ELR (cell line): ENCODE measurements at places on chromosomes 6 and 20.

GRCh38 chr20:35517125-35517524, 12.3 kb downstream of the C20orf173 start:
- no peak for DNase-seq

- no peak for DNase-seq
These were observed 5.7 kb upstream of the PHF10 start for GRCh38 chr6:169729961-169730360.

DNA sequence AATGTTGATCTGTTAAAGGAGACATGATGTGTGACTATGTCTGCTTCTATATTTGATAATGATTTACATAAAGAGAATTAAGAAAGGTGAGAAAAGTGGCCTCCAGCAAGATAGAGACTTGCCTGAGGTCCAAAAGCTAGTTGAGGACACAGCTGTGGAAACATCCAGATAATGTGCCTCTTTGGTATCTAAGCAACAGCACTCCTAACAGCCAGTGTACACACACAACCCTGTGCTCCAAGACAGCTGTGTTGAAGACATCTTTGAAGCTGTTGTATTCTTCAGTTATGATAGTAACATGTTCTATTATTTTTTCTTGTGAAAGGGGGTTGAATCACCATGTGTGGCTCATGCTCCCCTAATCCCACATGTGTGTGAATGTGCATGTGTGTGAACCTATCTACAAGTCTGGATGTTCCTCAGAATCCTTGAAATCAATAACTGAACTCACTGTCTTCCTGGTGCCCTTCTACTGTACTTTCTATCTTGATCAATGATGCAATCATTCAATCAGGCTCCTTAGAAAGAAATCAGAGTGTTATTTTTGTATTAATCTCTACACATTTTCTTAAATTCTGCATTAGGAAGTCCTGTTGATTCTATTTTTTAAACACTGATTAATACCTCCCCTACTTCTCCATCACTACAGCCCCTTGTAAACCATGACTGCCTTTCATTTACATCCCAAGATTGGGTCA, 116.7 kb upstream of the SSTR4 start:
- no peak for DNase-seq

- DNase-seq: peak; percentile 81
These were observed 25.3 kb downstream of the SERAC1 start for GRCh38 chr6:158142789-158143188.

DNA sequence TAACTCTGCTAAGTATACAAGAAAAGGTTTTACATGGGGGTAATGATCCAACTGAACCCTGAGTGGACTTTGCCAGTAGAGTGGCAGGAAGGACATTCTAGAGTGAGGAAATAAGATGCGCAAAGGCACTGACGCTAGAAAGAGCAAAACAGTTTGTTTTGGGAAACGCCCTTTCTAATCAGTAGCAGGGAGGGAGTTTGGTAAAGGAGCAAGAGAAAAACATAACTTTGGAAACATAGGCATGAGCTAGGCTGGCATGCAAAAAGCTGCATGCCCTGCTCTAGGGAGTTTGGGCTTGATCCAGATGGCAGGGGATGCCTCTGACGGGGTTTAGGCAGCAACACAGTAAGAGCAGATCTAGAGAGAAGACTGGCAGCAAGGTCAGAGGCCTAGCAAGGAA, 135.2 kb downstream of the DST start:
- DNase-seq: no peak

GRCh38 chr6:130557481-130558112, 191.8 kb downstream of the TMEM200A start:
- DNase-seq: no peak

GRCh38 chr6:94323853-94324252, 904.5 kb upstream of the EPHA7 start:
- no peak for DNase-seq

DNA sequence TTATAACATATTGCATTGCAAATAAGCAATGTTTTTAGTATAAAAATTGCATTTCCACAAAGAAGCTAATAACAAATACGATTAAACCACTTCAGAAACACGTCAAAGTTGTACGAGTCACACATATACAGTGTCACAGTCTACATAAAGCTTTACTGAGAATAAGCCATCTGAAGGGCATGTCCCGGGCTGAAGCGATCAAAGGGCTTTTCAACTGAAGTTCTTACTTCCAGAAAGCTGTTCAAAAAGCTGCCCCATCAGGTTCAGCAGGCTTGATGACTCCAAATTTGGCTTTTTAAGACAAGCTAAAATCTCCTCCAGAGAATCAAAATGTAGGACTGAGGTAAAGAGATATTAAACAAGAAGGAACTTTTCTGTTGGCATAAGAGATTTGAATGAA, 37.5 kb upstream of the HAO1 start:
- DNase-seq: no peak

DNA sequence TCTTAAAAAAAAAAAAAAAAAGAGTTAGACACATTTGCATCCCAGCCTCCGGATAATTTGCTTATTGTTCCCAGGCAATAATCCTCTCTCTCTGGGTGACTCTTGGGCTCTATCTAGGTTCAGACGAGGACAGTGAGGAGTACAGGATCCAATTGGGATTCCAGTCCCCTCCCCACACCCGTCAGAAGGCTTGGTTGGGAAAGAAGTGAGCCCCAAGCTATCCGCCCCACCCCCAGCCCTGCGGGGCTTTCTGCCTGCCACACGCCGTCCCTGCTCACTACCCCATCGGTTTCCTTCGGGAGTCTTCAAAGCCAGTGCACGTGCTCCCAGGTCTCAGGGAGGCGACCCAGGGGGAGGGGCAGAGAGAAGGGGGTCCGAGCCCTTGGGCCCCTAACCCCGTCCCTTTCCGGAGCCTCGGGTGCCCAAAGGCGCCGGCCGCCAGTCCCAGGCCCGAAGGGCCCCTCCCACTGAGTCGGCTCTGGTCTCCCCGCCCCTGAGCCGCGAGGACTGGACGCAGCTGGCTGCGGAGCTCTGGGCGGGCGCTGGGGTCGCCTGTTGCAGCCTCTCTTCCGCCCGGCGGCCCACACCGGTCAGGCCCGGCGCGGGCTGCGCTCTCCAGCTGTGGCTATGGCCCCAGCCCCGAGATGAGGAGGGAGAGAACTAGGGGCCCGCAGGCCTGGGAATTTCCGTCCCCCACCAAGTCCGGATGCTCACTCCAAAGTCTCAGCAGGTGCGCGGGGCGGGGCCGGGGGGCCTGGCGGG, 2.5 kb downstream of the MYMX start:
- peak; percentile 77 for DNase-seq

- no peak for DNase-seq
These were observed 21.9 kb downstream of the SAMD5 start for GRCh38 chr6:147530132-147531060.

DNA sequence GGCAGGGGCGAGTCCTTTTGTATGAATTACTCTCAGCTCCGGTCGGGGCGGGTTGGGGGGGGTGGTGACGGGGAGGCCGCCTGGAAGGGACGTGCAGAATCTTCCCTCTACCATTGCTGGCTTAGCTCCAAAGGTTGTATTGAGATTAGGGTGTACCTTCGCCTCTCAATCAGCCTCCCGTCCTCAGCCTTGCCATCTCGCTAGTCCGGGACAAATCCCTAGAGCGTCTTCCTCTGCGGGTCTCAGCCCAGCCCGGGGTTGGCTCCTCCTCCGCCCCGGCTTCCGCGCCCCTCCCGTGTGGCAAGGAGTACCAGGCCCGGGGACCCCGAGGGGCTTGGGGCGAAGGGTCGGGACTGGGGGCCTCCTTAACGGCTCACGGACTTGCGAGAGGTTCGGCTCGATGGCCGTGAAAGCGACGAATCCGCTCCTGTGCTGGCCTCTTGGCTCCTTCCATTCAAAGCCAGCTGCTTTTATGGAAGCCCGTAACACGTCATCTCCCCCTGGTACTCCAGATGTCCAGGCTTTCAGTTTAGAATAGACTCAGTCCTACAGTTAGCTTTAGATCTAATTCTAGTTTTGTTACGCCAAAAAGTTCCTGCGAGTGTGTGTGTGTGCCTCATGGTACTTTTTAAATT, 636 bp upstream of the EEF1A1 start:
- peak; percentile 86 for DNase-seq

- DNase-seq: peak; percentile 11
These were observed 113.7 kb upstream of the GGTLC1 start for GRCh38 chr20:24102290-24102689.

- DNase-seq: no peak
These were observed 272.7 kb upstream of the IRAK1BP1 start for GRCh38 chr6:78594668-78595066.

DNA sequence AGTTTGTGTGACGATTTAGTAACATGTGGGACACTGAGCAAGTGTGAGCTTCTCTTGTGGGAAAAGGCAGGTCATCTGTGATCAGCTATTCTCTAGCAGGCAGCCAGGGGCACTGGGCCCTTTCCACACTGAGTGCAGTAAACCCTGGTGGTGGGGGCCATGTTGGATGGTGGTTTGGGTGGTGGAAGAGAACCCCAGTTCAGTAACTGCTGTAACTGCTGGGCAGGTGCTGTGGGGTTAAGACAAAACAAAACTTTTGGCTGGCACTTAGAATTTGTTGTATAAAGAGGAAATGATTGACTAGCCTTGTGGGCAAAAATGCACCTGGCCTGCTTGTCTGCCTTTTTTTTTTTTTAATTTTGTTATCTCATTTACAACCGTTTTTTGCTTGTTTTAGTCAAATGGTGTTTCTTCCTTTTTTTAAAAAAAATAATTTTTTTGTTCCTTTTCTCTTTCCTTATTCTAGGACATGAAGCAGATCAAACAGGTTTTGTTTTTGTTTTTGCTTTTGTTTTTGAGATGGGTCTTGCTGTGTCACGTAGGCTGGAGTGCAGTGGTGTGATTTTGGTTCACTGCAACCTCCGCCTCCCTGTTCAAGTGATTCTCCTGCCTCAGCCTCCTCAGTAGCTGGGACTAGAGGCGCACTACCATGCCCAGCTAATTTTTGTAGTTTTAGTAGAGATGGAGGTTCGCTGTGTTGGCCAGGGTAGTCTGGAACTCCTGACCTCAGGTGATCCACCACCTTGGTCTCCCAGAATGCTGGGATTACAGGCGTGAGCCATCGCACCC, 59.8 kb downstream of the IGF2R start:
- DNase-seq: no peak

DNA sequence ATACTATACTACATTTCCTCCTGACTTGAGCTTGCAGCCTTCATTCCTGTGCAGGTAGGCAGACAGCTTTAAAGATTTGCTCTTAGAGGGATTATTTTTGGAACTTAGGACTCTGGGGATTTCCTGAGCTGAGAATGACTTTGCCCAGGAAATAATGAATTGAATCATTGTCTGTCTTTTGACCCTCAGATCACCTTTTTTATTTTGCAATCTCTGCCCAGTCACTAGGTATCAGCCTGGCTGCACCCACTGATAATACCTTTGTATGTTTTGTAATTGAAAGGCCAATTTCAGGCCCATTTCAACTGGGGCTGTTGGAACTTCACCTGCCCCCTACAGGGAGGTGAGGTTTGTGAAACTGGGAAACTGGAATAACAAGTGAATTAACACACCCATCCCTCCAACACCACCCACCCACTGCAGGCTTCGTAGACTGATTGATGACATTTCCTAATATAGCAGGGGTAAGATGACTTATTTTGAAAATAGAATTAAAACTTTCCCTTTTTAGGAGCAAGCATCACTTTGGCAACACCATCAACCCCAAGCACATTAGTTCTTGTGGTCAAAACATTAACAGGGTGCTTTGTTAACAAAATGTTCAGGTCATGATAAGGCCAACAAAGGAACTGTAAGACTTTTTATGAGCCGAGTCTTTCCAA, 157.1 kb upstream of the CENPW start:
- no peak for DNase-seq

GRCh38 chr20:9912858-9913434, 74.1 kb upstream of the PAK5 start:
- DNase-seq: peak; percentile 52

- DNase-seq: no peak
These were observed 14.6 kb upstream of the SYNJ2 start for GRCh38 chr6:157967020-157967419.
